Tibial nerve (tissue), 4 donors: ENCODE measurements at places on chromosomes 4 and X. TPM values are rescaled to one million over a fixed set of nuclear protein-coding genes. Genes with fewer than 3 reads are reported as not detected.

DNA sequence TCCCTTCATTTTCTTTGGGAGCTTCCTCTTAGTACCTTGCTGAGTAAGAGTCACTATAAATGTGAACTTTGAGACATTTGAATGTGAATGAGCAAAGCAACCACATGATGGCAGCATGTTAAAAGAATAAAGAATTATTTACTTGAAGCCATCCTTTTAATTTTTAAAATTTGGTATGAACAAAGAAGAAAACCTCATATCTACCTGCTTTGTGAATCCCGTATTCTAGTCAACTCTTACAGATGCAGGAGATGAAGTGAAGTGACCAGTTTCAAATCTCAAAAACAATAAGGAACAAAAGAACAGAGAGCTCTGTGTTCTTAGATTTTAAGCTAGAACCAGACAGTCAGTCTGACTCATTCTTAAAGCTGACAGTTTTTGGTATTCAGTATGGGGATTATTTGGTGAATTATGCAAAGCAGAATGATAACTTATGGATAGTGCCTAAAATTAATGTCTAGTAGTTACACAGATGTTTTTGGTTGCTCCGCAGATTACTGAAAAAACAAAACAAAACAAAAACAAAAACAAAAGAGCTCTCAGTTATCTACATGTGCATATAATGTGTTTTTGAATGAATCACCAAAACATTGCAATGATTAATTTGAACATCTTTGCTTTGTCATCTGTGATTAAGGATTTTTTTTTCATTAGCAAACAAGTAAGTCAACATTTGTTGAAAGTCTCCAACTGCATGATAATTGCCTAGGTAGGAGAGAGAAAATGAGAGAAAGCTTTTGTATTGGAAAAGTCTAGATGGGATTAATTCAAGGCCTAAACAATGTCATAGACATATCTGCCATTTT lies 48.2 kb upstream of the H2AZ1 start:
- DNase-seq: no peak

GRCh38 chr4:23903859-23904438 lies 14.1 kb upstream of the PPARGC1A start:
- peak; percentile 31 for DNase-seq

Gene CRLF2
- not detected for total RNA-seq

DNA sequence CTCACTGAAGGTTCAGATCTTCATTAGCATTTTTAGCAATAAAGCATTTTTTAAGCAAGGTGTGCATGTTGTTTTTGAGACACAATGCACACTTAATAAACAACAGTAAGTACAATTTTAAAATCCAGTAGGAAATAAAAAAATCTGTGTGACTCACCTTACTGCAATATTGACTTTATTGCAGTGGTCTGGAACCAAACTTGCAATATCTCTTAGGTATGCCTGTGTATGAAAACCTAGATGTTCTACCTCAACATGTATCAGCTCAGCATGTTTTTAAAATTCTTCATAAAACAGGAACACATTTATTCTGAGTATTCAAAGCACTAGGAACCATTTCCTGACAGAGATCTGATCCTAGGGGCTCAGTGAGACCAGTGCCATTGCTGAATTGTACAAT lies 26.7 kb downstream of the NR0B1 start:
- no peak for DNase-seq

Gene HAND2
- total RNA-seq: 3.9 TPM

DNA sequence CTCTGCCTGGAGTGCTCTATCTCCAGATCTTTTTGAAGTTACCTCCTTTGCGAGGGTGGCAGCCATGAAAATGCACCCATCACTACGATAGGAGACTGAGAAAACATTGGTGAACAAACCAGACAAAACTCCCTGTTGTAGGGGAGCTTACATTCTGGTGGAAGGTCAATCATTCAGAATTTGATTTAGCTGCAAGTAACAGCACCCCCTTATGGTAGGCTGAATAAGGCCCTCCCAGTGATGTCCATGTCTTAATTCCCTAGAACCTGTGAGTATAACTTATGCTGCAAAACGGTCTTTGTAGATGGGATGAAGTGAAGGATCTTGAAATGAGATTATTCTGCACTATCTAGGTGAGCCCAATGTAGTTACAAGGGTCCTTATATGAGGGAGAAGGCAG lies 5.6 kb upstream of the TEC start:
- no peak for DNase-seq

DNA sequence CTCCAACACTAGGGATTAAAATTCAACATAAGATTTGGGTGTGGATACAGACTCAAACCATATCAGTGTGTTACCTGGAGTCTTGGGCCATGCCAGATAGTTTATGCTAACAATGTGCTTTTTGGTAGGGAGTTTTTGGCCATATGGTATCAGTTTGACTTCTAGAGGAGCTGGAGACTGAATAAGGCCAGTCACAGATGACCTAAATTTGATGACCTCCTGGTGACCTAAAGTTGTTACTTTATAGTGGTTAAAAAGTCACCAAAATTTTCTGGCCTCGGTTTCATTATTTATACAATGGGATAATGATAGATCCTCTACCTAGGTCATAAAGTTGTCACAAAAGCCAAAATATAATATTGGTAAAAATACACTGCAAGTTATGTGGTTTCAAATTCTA lies 877.1 kb downstream of the RAPGEF2 start:
- DNase-seq: no peak
